ENCODE measurements at places on chromosomes 5 and 9.

DNA sequence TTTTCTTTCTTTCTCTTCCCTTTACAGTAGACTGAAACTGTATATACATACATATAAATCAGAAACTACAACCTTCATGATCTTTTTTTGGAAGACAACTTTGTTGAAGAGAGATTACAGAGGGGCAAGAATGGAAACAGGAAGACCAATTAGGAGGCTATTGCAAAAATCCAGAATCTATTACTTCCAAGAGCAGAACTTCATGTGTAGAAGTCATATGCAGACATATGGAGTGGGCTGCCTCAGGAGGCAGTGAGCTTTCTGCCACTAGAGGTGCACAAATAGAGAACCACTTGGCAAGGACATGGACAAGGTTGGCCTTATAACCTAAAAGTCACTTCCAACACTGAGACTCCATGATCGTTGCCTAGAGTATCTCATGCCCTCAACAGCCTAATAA is 157.8 kb upstream of the NR4A3 start:
- DNase-seq: no peak

DNA sequence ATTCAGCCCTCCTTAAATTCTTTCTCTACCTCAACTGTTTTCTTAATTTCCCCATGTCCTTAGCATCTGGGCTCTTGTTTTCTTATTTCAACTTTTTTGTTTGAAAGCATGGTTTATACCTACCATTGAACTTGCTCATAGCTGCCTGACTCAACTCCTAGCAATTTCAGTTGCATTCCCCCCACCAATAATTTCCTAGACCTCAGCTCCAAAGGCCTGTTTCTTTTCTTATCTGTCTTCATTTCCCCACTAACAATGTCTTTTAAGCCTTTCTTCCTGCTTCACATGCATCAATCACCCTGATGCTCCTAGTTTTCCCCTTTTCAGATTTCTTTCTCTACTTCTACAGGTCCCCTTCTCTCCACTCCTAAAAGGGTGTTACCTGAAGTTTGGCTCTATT is 129.7 kb upstream of the PDE4D start:
- peak; percentile 73 for DNase-seq

- DNase-seq: no peak
Measured at GRCh38 chr5:116626945-116627679, 52.5 kb upstream of the SEMA6A start.

DNA sequence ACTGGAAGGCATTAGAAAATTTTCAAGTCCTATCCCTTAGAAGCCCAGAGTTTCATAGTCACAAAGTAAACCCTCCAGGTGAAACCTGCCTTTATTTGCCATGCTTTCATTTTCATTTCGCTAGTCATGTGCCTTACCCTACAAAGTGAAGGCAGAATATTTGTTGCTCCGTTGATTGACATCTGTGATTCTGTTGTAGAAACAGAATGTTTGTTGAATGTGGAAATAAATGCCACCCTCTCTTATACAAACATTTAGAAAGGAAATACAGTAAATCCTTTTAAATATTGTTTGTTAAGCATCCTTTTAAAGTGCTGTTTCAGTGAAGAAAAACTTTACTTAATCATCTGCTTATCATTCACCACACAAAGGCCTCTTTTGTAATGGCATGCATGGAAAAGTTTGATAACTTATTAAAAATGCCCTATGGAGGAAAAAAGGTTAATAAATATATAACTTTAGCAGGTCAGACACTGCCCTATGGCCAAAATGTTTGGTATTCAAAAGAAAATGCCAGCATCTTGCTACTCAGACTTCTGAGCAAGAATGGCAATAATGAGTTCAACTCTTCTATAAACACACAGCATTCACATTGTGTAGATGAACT is 34.3 kb upstream of the CAST start:
- DNase-seq: no peak

- no peak for DNase-seq
Measured at GRCh38 chr5:50501491-50502228, 60.6 kb upstream of the EMB start.

GRCh38 chr9:38208206-38208901 is 139.3 kb upstream of the SHB start:
- DNase-seq: no peak

DNA sequence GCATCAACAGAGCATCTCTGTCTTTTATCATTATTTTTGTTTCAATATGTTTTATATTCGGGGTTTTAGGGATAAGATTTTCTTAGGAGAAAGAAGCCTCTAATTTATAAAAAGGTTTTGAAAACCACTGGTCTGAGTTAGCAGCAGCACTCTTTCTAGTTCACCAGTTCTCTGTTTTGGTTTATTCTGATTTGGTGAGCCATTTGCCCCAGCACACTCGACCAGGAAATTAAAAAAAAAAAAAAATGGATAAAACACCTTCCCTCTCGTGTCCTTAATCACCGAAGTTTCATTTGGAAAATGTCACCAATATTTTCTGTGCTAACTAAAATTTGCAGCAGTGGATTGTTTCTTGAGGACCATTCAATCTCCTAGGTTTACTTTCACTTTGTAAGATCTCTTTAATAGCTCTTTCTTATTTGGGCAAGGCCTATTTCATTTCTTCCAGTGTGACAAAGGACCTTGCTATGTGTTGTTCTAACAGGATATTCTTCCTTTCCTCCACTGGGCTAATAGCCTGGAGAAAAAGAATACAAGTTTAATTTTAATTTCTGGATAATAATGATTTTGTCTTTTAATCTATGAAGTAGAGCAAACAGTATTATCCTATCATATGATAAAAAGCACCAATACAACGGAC is 57.8 kb upstream of the ANXA1 start:
- peak; percentile 11 for DNase-seq

DNA sequence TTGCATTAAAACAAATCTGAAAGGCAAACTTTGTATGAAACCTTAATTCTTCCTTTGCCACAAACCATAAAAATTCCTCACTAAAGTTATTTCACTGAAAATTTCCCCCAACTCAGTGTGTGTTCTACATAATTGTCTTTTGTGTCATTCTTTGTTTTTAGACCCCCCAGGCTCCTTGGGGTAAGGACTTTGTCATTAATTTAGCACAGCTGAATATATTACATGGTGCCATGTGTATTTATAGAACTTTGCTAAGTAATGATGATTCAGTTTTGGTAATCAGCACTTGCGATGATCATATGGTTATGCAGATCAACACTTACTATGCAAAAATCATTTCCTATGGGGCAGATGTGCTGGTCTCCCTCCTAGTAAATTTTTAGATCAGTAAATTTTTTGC is 712.1 kb upstream of the MEF2C start:
- peak; percentile 94 for DNase-seq

DNA sequence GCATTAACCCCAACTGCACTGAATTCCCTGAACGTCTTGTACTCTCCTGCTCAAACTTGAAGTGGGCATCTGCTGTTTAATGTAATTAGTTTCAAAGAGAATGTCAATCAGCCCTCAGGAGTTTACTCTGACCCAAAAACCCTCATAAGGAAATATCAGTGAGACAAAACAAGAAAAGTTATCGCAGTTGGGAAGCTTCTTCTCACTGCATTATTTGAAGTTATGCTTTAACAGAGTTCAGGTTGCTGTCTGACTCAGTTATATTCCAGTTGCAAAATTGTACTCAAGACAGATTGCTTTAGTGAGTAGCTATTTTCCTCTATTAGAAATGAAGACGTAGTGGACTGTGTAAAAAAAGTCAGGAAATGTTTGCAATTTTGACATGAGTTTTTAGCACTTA is 52.1 kb downstream of the PPIC start:
- no peak for DNase-seq

- no peak for DNase-seq
Measured at GRCh38 chr5:163885117-163885516, 379.7 kb downstream of the MAT2B start.

GRCh38 chr5:74161170-74161569 is 479.4 kb downstream of the ENC1 start:
- DNase-seq: peak; percentile 79

- peak; percentile 81 for DNase-seq
Measured at GRCh38 chr5:167720676-167721260, 570.7 kb upstream of the WWC1 start.

DNA sequence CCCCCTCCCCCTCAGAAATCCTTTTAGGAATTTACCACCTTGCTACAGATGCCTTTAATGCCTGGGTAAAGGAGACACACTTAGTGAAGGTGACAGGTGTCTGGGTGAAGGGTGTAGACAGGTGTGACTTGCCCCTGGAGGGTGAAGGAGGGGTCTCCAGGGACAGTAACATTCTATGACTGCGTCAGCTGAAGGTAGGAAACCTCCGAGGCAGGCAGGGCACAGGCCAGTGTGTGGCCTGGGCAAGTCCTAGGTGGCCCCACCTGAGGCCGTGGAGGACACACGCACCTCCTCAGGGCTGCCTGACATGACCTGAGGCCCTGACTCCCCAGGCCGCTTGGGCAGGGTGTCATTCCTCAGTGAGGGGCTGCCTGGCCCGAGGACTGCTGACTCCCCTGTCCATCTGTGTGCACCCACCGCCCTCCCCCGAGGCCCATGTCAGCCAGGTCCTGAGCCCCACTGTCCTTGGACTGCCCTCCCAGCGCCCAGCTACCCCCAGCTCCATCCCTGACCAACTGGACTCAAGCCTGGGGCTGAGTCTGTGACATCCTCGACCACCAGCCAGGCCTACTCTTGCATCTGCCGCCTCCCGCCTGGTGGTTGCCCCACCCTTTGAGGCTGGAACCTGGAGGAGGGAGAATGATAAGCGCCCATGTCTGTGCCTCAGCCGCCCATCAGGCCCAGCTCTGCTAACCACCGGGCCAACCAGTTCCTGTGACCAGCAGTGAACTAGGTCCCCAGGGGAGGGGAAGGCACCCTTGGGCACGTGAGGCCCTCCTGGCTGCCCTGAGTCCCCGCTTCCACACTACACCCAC is 18.4 kb downstream of the CARD19 start:
- DNase-seq: no peak

- DNase-seq: peak; percentile 91
Measured at GRCh38 chr5:155082401-155082800, 68.8 kb downstream of the KIF4B start.

DNA sequence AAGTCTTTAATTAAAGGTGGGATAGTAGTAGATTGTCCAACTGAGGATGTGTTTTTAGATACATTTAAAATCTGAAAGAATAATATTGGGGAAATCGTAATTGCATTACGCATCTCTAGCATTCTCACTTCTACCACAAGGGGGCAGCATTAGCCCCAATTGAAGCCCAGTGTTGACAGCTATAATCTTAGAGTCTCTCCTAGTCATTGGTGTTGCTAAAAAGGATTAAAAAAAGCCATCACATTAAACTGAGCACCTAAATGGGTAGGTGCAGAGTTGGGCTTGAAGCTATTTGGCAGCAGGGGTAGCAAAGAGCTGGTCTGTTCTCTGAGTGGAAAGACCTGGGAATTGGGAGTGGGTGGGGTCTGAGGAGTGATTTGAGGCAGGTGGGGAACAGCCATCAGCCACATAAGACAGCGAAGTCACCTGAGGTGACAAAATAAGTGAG is 177.2 kb downstream of the OSTF1 start:
- DNase-seq: peak; percentile 38

- no peak for DNase-seq
Measured at GRCh38 chr5:119318256-119318894, 37.4 kb upstream of the TNFAIP8 start.

DNA sequence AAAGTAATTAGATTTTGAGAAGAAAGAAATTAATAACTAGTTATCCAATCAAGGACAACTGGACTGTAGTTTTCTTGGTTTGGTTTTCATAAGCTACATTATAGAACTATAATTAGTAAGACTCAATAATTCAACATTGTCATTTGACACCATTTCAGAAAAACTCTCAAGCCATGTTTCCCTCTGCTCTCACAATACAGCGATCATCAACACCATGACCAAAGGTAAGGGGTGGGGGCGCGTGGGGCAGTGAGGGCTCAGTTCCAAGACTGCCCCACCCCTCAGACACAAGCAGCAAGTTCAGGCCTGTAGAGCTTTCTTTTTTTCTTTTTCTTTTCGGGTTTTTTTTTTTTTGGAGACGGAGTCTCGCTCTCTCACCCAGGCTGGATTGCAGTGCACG is 6.4 kb downstream of the CMBL start:
- DNase-seq: no peak

DNA sequence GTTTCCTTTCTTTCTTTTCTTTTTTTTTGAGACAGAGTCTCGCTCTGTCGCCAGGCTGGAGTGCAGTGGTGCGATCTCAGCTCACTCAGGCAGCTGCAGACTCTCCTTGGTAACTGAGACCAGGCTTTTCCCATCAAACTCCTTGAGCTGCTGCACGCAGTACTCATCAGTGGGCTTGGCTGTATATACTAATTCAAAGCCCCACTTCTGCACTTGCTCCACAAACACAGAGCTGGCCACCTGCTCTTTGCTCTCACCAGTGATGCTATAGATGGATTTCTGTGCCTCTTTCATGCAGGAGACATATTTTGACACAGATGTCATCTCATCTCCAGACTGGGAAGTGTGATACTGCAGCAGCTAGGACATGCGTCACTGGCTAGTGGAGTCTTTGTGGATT is 252.7 kb downstream of the AP3B1 start:
- no peak for DNase-seq

DNA sequence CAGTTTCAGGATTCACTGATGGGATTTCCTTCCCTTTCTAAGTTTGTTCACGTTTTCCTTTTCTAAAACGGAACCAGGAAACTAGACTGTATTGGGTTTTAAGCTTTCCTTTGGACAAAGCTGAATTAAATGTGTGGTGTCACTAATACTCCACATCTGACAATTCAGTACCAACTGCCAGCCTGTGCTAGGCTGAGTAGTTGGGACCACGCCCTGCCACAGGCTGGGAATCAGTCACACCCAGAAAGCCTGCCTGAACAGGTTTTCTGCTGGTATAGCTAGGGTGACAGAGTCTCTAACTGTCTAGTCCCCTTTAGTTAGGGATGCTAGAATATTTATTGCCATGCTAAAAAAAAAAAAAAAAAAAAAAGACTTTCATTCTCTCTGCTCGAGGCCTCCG is 15.6 kb downstream of the SPACA9 start:
- no peak for DNase-seq

- no peak for DNase-seq
Measured at GRCh38 chr5:154849264-154849785, 1.1 kb downstream of the FAXDC2 start.

- DNase-seq: peak; percentile 33
Measured at GRCh38 chr5:91541696-91542095, 158.6 kb upstream of the ARRDC3 start.

DNA sequence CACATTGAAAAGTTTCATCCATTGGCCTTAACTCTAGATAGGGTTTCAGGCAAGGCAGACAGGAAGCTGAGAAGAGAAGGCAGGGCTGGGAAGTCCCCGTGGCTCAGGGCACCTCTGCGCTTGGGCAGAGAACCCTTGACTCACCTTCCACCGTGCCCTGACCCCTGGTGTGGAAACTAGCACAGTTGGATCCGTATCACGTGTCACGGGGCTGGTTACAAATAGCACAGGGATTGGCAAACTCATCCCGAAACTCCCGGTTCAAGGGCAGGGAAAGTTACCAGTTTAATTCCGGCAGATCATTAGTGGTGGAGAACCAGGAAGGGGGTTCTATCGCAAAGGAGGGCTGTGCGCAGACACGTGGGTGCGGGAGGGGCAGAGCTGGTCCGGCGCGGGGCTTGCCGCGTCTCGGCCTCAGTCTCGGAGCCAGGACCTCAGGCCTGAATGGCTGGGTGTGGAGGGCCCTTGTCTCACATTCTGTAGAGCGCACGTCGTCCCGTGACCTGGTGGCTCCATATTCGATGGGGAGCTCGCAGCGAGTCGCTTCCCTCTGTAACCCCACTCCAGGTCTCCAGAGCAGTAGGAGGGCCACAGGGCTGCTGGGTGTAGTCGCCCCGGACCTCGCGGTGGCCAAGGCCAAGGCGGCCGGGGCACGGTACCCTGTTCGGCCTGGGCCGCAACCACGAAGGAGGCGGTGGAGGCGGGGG is 771 bp upstream of the TMEM171 start:
- no peak for DNase-seq
